ENCODE measurements at places on chromosomes 1 and 21. TPM values are rescaled to one million over a fixed set of nuclear protein-coding genes. Genes with fewer than 3 reads are reported as not detected.

The FCRL6 gene
- not detected for total RNA-seq

DNA sequence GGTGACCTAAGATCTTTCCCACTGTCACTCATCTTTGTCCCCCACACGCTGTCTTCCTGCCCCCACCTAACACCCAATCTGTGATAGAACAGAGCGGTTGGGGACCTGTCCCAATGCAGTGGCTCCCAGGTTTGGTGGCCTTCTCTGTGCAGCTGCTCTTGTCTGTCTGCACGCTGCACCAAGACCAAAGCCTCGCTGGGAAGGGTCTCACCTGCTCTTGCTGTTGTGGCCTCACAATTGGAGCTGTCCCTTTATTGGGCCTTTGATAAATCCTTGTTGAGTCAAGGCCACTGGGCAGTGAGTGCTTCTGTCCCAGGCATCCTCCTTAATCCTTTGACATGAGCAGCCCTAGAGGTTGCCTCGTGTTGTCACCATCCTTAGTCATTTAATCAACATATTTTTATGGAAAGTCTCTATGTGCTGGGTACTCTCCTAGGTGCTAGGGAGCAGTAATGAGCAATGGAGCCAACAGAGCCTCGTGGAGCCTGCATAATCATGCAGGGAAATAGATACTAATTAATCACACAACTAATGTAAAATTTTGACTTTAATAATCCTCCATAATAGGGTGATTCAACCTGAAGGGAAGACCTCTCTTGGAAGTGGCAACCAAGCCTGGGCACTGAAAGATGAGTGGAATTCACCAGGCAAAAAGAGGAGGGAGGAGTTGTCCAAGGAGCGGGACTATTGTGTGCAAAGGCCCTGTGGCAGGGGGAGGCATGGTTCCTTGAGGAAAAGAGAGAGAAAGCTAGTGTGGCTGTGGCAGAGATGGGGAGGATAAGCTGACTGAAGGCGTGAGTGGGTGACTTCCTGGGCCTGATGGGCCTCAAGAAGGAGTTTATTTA lies 57.6 kb downstream of the MAN1C1 start:
- H3K36me3 ChIP-seq, result peaks cover 23% of the 10 kb centered on the region
- peaks cover 57% of the 10 kb centered on the region for H3K4me1 ChIP-seq
- no peak for DNase-seq
- peaks cover 83% of the 10 kb centered on the region for H3K27me3 ChIP-seq
- H3K4me3 ChIP-seq, result peak overlapping the region; percentile 55
- peak overlapping the region; percentile 42 for H3K27ac ChIP-seq

- no peaks in the 10 kb centered on the region for H3K36me3 ChIP-seq
- DNase-seq, result no peak
- H3K4me3 ChIP-seq, result no peak overlapping the region
Measured at GRCh38 chr1:190140644-190141043, 337.0 kb downstream of the BRINP3 start.

DNA sequence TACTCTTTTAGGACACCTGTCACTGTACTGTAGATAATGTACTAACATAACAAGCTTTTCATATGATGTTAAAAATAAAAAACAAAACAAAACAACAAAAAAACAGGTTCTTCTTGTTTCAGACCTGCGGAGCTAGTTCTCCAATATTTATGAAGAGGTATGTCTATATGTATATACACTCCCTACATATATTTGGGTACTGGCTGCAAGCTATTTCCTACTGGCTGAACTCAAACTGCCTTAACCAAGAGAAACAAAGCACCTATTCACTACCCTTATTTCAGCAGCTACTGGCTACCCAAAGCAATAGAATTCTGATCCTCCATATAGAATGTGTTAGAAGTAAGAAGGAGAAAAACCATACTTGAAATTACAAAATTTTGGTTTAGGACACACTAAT lies 73.5 kb downstream of the ABL2 start:
- H3K36me3 ChIP-seq, result no peaks in the 10 kb centered on the region
- H3K27me3 ChIP-seq, result no peaks in the 10 kb centered on the region
- H3K4me3 ChIP-seq, result no peak overlapping the region
- H3K27ac ChIP-seq, result no peak overlapping the region
- no peak for DNase-seq
- peaks cover 7% of the 10 kb centered on the region for H3K4me1 ChIP-seq

- no peak overlapping the region for H3K27ac ChIP-seq
- peaks cover 3% of the 10 kb centered on the region for H3K4me1 ChIP-seq
- no peak overlapping the region for H3K4me3 ChIP-seq
- H3K27me3 ChIP-seq, result no peaks in the 10 kb centered on the region
- H3K36me3 ChIP-seq, result no peaks in the 10 kb centered on the region
- no peak for DNase-seq
Measured at GRCh38 chr1:244252211-244252610, 199.5 kb downstream of the ADSS2 start.

The OR2T35 gene
- total RNA-seq, result not detected

DNA sequence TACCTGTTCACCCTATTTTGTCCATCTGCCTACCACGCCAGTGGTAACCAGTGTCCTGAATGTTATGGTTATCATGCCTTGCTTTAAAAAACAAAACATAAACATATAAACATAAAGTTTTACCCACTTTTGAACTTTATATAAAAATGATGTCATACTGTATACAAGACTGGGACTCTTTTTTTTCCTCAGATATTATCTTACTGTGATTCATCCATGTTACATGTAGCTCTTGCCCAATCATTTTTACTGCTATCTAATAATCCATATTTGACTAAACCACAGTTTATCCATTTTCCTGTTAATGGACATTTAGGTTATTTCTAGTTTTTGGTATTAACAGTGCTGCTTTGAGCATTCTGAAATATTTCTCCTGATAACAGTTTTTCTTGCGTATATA lies 78.8 kb downstream of the GPR161 start:
- H3K36me3 ChIP-seq, result peaks cover 4% of the 10 kb centered on the region
- no peak overlapping the region for H3K27ac ChIP-seq
- DNase-seq, result no peak
- H3K4me1 ChIP-seq, result no peaks in the 10 kb centered on the region

GRCh38 chr1:46183926-46184557 lies 7.8 kb upstream of the P3R3URF start:
- H3K27ac ChIP-seq, result peak overlapping the region; percentile 6
- peaks cover 17% of the 10 kb centered on the region for H3K4me1 ChIP-seq
- peaks cover 6% of the 10 kb centered on the region for H3K36me3 ChIP-seq
- DNase-seq, result no peak

DNA sequence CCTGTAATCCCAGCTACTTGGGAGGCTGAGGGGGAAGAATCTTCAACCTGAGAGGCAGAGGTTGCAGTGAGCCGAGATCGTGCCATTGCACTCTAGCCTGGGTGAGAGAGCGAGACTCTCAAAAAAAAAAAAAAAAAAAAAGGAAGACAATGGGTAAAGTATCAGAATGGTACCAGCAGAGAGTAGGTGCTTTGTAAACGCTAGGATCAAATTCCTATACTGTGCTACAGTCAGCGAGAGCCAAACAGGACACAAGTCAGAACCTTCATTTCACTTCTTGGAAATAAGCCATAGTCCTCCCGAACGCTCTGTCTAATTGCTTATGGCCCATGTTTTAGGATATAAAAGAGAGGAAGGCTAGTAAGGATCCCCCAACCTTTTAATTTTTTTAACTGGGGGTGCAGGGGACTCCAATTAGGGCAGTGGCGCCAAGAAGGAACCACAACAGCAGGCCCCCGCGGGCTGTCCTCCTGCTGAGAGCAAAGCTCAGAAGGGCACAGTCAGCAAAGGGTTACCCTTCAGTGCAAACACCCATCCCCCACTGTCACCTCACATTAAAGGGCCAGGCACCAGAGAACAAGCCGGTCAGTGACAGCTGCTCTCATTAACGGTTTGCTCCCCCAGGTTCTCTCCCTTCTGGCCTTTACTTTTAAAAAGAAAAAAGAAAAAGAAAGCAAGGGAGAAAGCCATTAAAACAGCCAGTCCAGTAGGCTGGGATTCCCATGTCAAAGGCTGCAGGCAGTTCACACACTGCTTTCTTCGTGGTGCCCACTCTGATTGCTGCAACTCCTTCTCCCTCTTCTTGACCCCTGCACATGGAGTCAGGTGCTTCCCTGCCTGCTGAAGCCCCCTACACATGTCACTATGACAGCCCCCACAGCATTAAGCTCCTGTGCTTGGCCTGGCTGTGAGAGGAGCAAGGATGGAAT lies 69.4 kb downstream of the PLPP3 start:
- no peaks in the 10 kb centered on the region for H3K36me3 ChIP-seq
- no peak overlapping the region for H3K4me3 ChIP-seq
- no peak for DNase-seq
- H3K27ac ChIP-seq, result no peak overlapping the region

DNA sequence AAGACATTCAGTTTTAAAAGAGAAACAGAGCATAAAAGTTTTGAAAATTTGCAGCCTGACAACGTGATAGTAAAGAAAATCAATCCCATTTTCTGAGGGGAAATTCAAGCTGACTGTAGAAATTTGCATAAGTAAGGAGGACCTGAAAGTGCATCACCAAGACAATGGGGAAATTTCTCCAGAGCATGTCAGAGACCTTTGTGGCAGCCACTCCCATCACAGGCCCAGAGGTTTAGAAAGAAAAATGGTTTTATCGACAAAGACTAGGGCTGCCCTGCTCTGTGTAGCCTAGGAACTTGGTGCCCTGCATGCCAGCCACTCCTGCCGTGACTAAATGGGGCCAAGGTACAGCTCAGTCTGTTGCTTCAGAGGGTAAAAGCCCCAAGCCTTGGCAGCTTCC lies 1640.2 kb upstream of the PRMT6 start:
- no peaks in the 10 kb centered on the region for H3K27me3 ChIP-seq
- no peak for DNase-seq

DNA sequence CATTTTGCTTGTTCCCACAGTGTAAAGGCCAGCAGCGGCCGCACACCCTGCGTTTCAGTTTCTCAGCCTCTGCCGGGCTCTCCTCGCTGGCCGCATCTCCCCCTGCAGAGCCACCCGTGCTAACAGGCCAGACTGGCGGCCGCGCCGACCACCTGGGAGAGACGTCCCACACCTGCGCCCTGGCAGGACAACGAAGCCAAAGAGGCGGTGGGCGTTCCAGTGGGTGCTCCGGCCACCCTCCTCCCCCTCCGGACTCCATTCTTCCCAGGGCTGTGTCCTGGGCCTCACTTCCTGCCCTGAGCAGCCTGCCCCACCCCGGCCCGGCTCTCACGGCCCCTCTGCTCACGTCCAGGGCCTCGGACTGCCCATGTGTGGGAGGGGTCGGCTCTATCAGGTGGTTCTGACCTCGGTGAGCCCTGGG lies 31.9 kb upstream of the SLC19A1 start:
- H3K27ac ChIP-seq, result no peak overlapping the region
- H3K4me1 ChIP-seq, result no peaks in the 10 kb centered on the region
- H3K27me3 ChIP-seq, result peaks cover 3% of the 10 kb centered on the region
- no peaks in the 10 kb centered on the region for H3K36me3 ChIP-seq

The BRDT gene
- total RNA-seq, result not detected

DNA sequence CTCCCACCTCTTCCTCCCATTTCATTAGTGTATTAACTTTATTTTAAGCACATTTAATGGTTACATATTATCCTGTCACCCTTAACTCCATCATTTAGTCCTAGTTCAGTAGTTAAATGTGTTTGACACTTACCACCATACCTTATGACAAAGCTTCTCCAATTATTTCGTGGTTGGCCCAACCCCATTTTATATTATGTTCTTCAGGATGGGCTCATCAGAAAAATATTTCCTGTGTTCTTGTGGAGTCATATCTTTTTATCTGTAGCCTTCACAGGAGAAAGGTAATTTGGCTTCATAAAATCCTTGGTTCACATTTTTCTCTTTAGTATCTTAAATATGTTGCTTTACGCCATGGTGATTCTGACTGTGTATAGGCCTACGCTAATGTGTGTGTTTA lies 142.3 kb upstream of the COL6A1 start:
- H3K27me3 ChIP-seq, result peaks cover 2% of the 10 kb centered on the region
- H3K4me1 ChIP-seq, result no peaks in the 10 kb centered on the region
- DNase-seq, result no peak
- peaks cover 1% of the 10 kb centered on the region for H3K36me3 ChIP-seq
- H3K4me3 ChIP-seq, result no peak overlapping the region

GRCh38 chr21:46397211-46397905 lies 61.3 kb upstream of the DIP2A start:
- no peaks in the 10 kb centered on the region for H3K27me3 ChIP-seq
- H3K27ac ChIP-seq, result no peak overlapping the region
- DNase-seq, result no peak
- no peak overlapping the region for H3K4me3 ChIP-seq

- H3K27ac ChIP-seq, result no peak overlapping the region
- no peaks in the 10 kb centered on the region for H3K27me3 ChIP-seq
- peak; percentile 88 for DNase-seq
- H3K4me1 ChIP-seq, result peaks cover 47% of the 10 kb centered on the region
Measured at GRCh38 chr1:116498789-116499628, 71.8 kb downstream of the CD58 start.

The C8A gene
- not detected for total RNA-seq

DNA sequence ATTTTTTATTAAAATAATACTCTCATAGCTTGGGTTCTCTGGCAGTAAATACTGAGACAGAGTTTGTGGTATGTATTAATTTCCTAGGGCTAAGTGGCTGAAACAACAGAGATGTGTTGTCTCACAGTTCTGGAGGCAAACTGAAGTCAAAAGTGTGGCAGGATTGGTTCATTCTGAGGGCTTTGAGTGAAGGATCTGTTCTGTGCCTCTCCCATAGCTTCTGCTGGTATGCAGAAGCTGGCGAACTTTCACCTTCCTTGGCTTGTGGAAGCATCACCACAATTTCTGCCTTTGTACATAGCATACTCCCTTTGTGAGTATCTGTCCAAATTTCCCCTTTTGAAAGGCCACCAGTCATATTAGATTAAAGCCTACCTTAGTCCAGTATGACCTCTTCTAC lies 21.0 kb downstream of the RNPC3 start:
- H3K36me3 ChIP-seq, result peaks cover 47% of the 10 kb centered on the region
- peaks cover under 1% of the 10 kb centered on the region for H3K4me1 ChIP-seq

GRCh38 chr1:231416901-231417300 lies 5.2 kb downstream of the EGLN1 start:
- peaks cover 69% of the 10 kb centered on the region for H3K4me1 ChIP-seq
- DNase-seq, result no peak
- no peak overlapping the region for H3K27ac ChIP-seq
- no peaks in the 10 kb centered on the region for H3K27me3 ChIP-seq
- H3K36me3 ChIP-seq, result peaks cover 53% of the 10 kb centered on the region
- peak overlapping the region; percentile 61 for H3K4me3 ChIP-seq

- H3K4me3 ChIP-seq, result no peak overlapping the region
- DNase-seq, result no peak
- no peaks in the 10 kb centered on the region for H3K4me1 ChIP-seq
- H3K27me3 ChIP-seq, result peaks cover 9% of the 10 kb centered on the region
- no peaks in the 10 kb centered on the region for H3K36me3 ChIP-seq
Measured at GRCh38 chr21:45383615-45384201, 21.3 kb upstream of the COL18A1 start.

GRCh38 chr1:25758466-25759070 lies 41.4 kb upstream of the SELENON start:
- peaks cover 4% of the 10 kb centered on the region for H3K36me3 ChIP-seq
- H3K27ac ChIP-seq, result no peak overlapping the region
- peaks cover 10% of the 10 kb centered on the region for H3K27me3 ChIP-seq

DNA sequence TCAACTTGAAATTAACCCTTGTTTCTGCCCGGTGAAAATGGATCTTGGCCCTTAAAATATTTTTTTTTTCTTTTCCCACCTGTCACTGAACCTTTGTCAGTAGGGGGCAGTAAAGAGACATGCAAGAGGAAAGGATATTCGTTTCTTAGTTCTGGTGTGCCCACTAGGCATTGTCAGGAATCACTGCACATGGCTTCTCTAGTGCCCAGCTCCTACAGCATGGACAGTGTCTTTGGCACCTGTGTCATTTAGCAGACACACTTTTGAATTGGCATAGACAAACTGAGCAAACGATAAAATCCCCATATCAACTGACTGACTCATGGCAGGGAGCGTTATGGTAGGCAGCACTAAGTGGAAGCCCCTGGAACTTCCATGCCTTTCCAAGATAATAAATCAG lies 1048.1 kb downstream of the BRINP3 start:
- H3K36me3 ChIP-seq, result no peaks in the 10 kb centered on the region
- no peak overlapping the region for H3K27ac ChIP-seq
- H3K27me3 ChIP-seq, result no peaks in the 10 kb centered on the region
- no peaks in the 10 kb centered on the region for H3K4me1 ChIP-seq

Measured in activated CD4-positive, alpha-beta T cell treated with anti-CD3 and anti-CD28 coated beads, Interleukin-2, amount 10 ng/mL, durations not matched to agents 24 days and 14 days (primary cell).